ENCODE measurements at places on chromosomes 3 and 15. TPM values are rescaled to one million over a fixed set of nuclear protein-coding genes. Genes with fewer than 3 reads are reported as not detected.

The WDR72 gene
- not detected for total RNA-seq

The THRB gene
- total RNA-seq, result 2.6 TPM

The LIPH gene
- 5.8 TPM for total RNA-seq

The AADAC gene
- 239 TPM for total RNA-seq

The ATP13A5 gene
- total RNA-seq, result not detected

DNA sequence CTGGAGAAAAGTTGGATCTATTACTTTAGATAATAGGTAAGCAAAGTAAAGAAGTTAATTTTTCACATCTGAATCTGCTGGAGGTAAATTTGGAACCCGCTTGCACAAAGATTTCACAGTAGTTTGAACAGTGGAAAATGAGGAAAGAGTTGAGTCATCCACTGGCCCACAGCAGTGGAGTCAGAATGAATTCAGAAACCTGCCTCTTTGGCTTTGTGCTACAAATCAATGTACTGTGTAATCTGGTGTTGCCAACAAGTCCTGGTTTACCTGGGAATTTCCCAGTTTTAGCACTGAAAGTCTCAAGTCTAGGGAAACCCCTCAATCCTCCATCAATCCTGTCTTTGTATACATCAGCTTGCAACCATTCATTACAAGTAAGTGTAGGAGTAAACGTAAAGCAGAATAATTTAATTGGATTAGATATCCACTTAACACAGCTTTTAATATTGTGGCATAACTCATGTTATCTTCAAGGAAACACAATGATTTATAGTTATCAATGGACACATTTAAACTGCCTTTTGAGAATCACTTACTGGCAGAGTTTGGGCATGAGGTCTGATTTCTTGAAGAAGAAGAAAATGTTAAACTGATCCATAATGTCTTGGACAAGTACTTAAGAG is 100.6 kb downstream of the DCLK3 start:
- H3K4me1 ChIP-seq, result no peaks in the 10 kb centered on the region
- no peaks in the 10 kb centered on the region for H3K36me3 ChIP-seq
- no peak overlapping the region for H3K27ac ChIP-seq
- H3K4me3 ChIP-seq, result no peak overlapping the region

DNA sequence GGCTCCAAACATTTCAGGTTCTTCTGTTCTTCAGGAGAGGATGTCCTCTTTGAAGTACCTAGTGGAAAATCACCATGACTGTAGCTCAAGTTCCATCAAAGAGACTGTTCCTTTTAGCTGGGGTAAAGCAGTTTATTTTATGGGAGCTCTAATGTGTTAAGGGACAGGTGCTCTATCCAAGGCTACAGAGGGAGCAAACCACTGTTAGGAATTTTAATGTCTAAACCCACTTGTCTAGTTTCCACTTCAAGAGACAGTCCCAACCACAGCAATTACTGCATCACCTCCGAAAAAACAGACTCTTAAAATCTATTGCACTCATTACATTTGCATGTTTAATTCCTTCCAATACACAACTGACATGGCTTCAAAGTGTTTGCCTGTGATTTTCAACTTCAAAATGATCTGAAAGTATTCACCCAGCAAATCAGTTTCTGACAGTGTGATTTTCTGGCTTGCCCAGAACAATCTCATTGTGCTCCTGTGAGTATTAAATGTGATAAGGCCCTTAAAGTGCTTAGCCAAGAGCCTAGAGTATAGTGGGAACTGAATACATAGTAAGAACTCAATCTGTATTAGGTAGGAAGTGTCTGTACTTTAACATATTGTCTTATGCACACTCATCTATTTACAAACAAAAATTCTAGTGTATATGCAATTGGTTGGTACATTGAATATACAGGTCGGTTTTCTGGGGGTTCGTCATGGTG is 266.5 kb upstream of the CCDC54 start:
- H3K4me1 ChIP-seq, result no peaks in the 10 kb centered on the region
- H3K27ac ChIP-seq, result no peak overlapping the region
- H3K4me3 ChIP-seq, result no peak overlapping the region
- H3K36me3 ChIP-seq, result no peaks in the 10 kb centered on the region
- DNase-seq, result no peak

DNA sequence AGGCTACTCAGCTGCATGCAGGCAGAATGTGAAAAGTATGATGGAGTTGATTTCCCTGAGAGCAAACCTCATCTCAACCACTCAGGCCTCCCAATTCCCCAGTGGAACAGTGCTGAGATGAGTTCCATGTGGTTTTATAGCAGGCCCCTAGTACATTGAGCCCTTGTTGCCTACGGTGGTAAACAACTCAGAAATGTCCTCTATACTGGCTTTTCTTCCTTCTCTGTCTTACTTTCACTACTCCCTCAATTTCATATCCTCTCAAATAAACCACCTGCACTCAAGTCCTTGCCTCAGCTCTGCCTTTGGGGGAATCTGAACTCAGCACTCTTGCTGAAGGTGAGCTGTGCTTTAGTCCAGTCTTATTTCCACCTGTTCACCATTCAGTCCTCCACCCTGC is 399.9 kb downstream of the PDCD6IP start:
- H3K4me1 ChIP-seq, result no peaks in the 10 kb centered on the region
- H3K27ac ChIP-seq, result peak overlapping the region; percentile 59
- no peak for DNase-seq
- H3K27me3 ChIP-seq, result no peaks in the 10 kb centered on the region

DNA sequence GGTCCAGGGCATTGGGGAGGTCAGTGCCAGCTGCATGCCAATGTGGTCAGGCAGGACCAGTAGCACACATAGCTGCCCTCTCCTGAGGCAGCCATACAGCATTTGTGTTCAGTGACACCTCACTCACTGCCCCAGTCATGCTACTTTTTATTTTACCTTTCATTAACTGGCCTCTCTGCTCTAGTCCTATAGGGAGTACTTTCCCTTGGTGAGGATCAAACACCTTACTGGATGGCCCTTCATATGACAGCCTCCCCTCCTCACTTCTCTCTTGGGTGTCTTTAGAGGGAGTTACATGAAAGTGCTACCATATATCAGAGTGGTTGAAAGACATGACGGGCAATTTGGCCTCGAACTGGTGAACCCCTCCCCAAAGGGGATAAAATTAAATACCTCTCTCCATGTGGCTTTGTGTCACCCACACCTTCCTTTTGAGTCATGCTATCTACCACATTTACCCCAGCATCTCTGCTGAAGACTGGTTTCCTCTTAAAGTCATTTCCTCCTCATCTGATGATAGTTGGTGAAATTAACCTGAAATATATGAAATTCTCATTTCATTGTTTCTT is 17.6 kb downstream of the RLBP1 start:
- H3K4me3 ChIP-seq, result no peak overlapping the region
- no peaks in the 10 kb centered on the region for H3K36me3 ChIP-seq
- H3K27ac ChIP-seq, result no peak overlapping the region
- H3K27me3 ChIP-seq, result no peaks in the 10 kb centered on the region

- no peaks in the 10 kb centered on the region for H3K36me3 ChIP-seq
- no peak overlapping the region for H3K27ac ChIP-seq
- H3K27me3 ChIP-seq, result no peaks in the 10 kb centered on the region
- no peak overlapping the region for H3K4me3 ChIP-seq
These were observed 756.7 kb downstream of the NR2F2 start for GRCh38 chr15:97087006-97087741.

DNA sequence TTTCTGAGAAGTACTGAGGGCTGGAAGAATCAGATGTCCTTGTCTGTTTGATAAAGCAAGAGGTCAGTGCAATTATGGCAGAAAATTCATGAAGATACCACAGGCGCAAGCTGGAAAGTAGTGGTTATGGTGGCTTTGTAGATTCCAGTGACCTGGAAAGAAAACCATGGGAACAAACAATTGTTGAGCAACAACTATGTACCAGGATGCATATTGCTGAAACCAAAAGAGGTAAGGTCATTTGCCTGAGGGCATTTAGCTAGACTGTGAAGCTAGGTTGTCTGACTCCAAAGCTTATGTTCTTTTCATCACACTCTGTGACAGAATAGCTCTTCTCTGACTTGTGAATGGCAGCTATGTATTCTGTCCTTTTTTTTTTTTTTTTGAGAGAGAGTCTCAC is 74.0 kb downstream of the B3GALNT1 start:
- no peaks in the 10 kb centered on the region for H3K36me3 ChIP-seq
- DNase-seq, result no peak
- no peak overlapping the region for H3K4me3 ChIP-seq
- H3K27me3 ChIP-seq, result no peaks in the 10 kb centered on the region
- no peak overlapping the region for H3K27ac ChIP-seq

- H3K36me3 ChIP-seq, result no peaks in the 10 kb centered on the region
- no peak overlapping the region for H3K27ac ChIP-seq
- DNase-seq, result no peak
- no peaks in the 10 kb centered on the region for H3K27me3 ChIP-seq
- H3K4me3 ChIP-seq, result no peak overlapping the region
- H3K4me1 ChIP-seq, result no peaks in the 10 kb centered on the region
These were observed 12.7 kb upstream of the CFAP100 start for GRCh38 chr3:126381966-126382365.

GRCh38 chr3:197336348-197336747 is 37.9 kb upstream of the DLG1 start:
- H3K27ac ChIP-seq, result no peak overlapping the region
- H3K36me3 ChIP-seq, result no peaks in the 10 kb centered on the region
- peaks cover 4% of the 10 kb centered on the region for H3K4me1 ChIP-seq
- DNase-seq, result no peak

- no peak overlapping the region for H3K27ac ChIP-seq
- H3K27me3 ChIP-seq, result no peaks in the 10 kb centered on the region
- no peak for DNase-seq
- H3K4me1 ChIP-seq, result no peaks in the 10 kb centered on the region
- no peaks in the 10 kb centered on the region for H3K36me3 ChIP-seq
These were observed 150.1 kb upstream of the CCDC54 start for GRCh38 chr3:107227091-107227490.

- H3K4me3 ChIP-seq, result no peak overlapping the region
- H3K36me3 ChIP-seq, result no peaks in the 10 kb centered on the region
- H3K27me3 ChIP-seq, result no peaks in the 10 kb centered on the region
- no peaks in the 10 kb centered on the region for H3K4me1 ChIP-seq
- no peak overlapping the region for H3K27ac ChIP-seq
These were observed 345.0 kb downstream of the GRM7 start for GRCh38 chr3:7205962-7206361.

GRCh38 chr15:72592097-72592496 is 62.4 kb upstream of the GOLGA6B start:
- no peaks in the 10 kb centered on the region for H3K36me3 ChIP-seq
- DNase-seq, result no peak
- no peak overlapping the region for H3K27ac ChIP-seq
- no peaks in the 10 kb centered on the region for H3K27me3 ChIP-seq
